ENCODE measurements at places on chromosomes 4 and X. TPM values are rescaled to one million over a fixed set of nuclear protein-coding genes. Genes with fewer than 3 reads are reported as not detected.

GRCh38 chr4:56863441-56864139 is 42.1 kb upstream of the SPINK2 start:
- H3K27me3 ChIP-seq: no peaks in the 10 kb centered on the region
- H3K4me3 ChIP-seq: no peak overlapping the region
- H3K36me3 ChIP-seq: no peaks in the 10 kb centered on the region
- no peak for DNase-seq
- H3K27ac ChIP-seq: no peak overlapping the region

DNA sequence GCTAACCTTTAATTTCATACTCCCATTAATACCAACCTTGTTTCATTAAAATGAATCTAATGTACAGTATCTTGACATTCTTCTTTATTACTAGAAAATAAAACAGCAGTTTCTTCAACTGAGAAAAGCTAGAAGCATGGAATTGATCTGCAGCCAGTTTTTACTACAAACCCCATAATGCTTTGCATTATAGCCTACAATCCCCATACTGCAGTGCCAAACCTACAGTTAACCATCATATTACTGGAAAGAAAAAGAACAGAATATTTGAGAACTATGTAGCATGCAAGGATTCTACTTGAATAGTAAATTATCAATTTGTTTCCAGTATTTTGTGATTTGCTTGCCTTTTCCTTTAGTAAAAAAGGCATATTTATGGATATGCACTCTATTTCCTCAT is 3.2 kb upstream of the IL1RAPL1 start:
- H3K36me3 ChIP-seq: no peaks in the 10 kb centered on the region
- no peak overlapping the region for H3K27ac ChIP-seq
- H3K27me3 ChIP-seq: no peaks in the 10 kb centered on the region
- no peaks in the 10 kb centered on the region for H3K4me1 ChIP-seq
- H3K4me3 ChIP-seq: no peak overlapping the region

GRCh38 chr4:138113819-138114400 is 128.2 kb downstream of the SLC7A11 start:
- no peak overlapping the region for H3K4me3 ChIP-seq
- H3K27me3 ChIP-seq: no peaks in the 10 kb centered on the region
- no peaks in the 10 kb centered on the region for H3K4me1 ChIP-seq
- DNase-seq: no peak

The SUPT20HL1 gene
- total RNA-seq: not detected

- DNase-seq: no peak
- no peak overlapping the region for H3K4me3 ChIP-seq
- no peaks in the 10 kb centered on the region for H3K27me3 ChIP-seq
- no peak overlapping the region for H3K27ac ChIP-seq
- H3K36me3 ChIP-seq: no peaks in the 10 kb centered on the region
These were observed 152.5 kb upstream of the STX18 start for GRCh38 chr4:4694296-4694772.

The FAAH2 gene
- 9.5 TPM for total RNA-seq

DNA sequence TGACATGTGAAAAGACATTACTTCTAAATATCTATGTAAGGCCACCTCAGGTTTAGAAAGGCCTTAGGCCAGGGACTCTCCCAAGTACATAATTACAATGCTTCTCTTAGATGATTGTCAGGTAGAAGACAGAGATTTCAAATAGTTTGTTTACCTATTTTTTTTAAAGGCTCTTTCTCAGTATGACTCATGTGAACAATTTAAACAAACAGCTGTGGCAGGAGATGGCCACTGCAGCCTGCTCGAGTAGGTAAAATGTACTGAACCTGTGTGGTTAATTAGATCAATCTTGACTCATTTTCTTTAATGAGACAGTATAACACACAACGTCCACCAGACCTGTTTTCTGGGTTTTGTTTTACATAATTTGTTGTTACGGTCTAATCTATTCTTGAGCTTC is 50.2 kb downstream of the LEF1 start:
- no peaks in the 10 kb centered on the region for H3K36me3 ChIP-seq
- no peaks in the 10 kb centered on the region for H3K4me1 ChIP-seq
- H3K4me3 ChIP-seq: no peak overlapping the region
- no peaks in the 10 kb centered on the region for H3K27me3 ChIP-seq
- no peak overlapping the region for H3K27ac ChIP-seq
- no peak for DNase-seq

The STARD8 gene
- 8.0 TPM for total RNA-seq

GRCh38 chr4:48640225-48640624 is 139.9 kb downstream of the FRYL start:
- no peak overlapping the region for H3K4me3 ChIP-seq
- H3K27me3 ChIP-seq: no peaks in the 10 kb centered on the region
- H3K27ac ChIP-seq: no peak overlapping the region
- no peaks in the 10 kb centered on the region for H3K36me3 ChIP-seq

DNA sequence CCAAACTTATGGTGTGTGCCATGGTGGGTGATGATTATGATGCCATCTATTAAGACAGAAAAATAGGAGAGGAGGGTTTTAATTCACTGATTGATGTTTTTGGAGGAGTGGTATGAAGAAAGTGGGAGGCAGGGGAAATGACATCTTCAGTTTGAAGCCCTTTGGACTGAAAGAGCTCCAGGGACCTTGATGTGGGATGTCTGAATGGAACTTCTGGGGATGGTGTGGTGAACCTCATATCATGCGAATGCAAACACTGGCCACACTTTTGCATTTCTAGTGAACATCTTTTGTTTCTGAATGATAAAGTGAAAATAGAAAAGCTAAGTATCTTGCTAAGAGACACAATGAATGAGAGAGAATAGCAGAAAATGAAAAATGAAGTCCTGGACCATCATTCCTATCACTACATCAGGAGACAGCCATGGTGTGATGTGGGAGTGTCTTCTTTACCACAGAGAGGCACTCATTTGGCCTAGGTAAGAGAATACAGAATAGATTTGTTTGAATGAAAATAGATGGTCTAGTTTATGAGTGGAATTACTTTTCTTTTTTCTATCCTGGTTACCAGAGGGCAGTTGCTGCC is 123.5 kb downstream of the ZNF827 start:
- no peaks in the 10 kb centered on the region for H3K4me1 ChIP-seq
- H3K36me3 ChIP-seq: no peaks in the 10 kb centered on the region
- no peak overlapping the region for H3K4me3 ChIP-seq
- H3K27ac ChIP-seq: no peak overlapping the region

- no peak for DNase-seq
- H3K27ac ChIP-seq: no peak overlapping the region
- no peaks in the 10 kb centered on the region for H3K4me1 ChIP-seq
These were observed 20.1 kb downstream of the CA5B start for GRCh38 chrX:15758140-15758539.

GRCh38 chr4:120750152-120750525 is 172.4 kb downstream of the PRDM5 start:
- no peaks in the 10 kb centered on the region for H3K4me1 ChIP-seq
- DNase-seq: no peak
- H3K4me3 ChIP-seq: no peak overlapping the region
- H3K27me3 ChIP-seq: no peaks in the 10 kb centered on the region
- H3K27ac ChIP-seq: no peak overlapping the region

DNA sequence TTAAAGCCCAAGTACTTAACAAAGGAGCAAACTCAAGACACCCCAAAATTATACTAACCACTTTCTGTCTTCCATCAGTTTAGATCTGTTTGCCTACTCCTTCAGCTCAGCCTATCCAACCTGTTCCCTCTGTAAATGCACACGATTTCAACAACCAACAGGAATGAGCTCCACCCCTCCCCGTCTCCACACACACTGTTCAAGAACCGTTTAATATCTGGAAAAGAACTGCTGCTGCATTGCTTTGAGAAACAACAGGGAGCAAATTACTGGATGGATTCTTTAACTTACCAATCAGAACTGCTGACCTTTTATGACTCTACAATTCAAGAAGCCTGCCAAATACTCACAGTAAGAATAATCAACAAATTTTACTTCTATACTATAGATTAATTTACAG is 87.0 kb downstream of the FBXW7 start:
- H3K4me3 ChIP-seq: no peak overlapping the region
- no peak for DNase-seq
- H3K36me3 ChIP-seq: no peaks in the 10 kb centered on the region
- no peak overlapping the region for H3K27ac ChIP-seq
- H3K4me1 ChIP-seq: no peaks in the 10 kb centered on the region

- H3K27ac ChIP-seq: no peak overlapping the region
- no peaks in the 10 kb centered on the region for H3K27me3 ChIP-seq
- H3K4me1 ChIP-seq: no peaks in the 10 kb centered on the region
These were observed 232.5 kb upstream of the POF1B start for GRCh38 chrX:85611926-85612325.

DNA sequence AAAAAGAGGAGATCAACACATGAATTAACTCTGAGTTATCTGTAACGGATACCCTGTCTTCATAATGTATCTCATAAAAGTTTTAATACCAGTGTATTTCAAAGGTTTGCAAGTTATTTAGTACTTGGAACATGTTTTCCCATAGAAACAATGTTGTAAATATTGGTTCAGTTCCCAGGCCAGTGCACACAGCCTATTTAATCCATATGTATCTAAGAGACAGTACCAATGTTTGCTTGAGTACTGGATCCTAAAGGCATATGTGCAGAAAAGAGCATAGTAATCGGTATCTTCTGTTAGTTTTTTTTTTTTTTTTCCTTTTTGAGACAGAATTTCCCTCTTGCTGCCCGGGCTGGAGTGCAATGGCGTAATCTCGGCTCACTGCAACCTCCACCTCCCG is 46.1 kb downstream of the SLIT2 start:
- H3K4me3 ChIP-seq: no peak overlapping the region
- H3K27me3 ChIP-seq: no peaks in the 10 kb centered on the region
- no peaks in the 10 kb centered on the region for H3K4me1 ChIP-seq
- H3K27ac ChIP-seq: no peak overlapping the region

DNA sequence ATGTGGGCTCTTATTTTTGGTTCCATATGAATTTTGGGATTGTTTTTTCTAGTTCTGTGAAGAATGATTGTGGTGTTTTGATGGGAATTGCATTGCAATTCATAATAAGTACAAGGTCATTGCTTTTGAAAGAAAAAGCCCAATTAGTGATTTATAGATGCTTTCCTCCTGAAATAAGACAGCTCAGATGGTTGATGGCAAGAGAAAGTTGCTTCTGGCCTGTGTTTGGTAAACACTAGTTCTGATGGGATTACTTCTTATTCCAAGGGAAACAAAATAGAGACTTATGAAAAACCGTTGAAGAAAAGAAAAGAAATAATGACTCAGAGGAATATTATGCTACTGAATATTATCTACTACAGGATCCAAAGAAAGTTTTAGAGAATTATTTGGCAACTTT is 144.9 kb downstream of the SPANXA1 start:
- no peak overlapping the region for H3K27ac ChIP-seq
- DNase-seq: no peak
- H3K4me1 ChIP-seq: no peaks in the 10 kb centered on the region
- no peak overlapping the region for H3K4me3 ChIP-seq
- H3K27me3 ChIP-seq: no peaks in the 10 kb centered on the region

- H3K27ac ChIP-seq: no peak overlapping the region
- no peak overlapping the region for H3K4me3 ChIP-seq
- H3K27me3 ChIP-seq: no peaks in the 10 kb centered on the region
- DNase-seq: no peak
These were observed 380.5 kb downstream of the IDS start for GRCh38 chrX:149124526-149125108.

The TBX22 gene
- total RNA-seq: not detected

GRCh38 chr4:59987289-59987688 is 1212.8 kb upstream of the ADGRL3 start:
- H3K36me3 ChIP-seq: no peaks in the 10 kb centered on the region
- no peaks in the 10 kb centered on the region for H3K27me3 ChIP-seq
- H3K4me3 ChIP-seq: no peak overlapping the region
- H3K27ac ChIP-seq: no peak overlapping the region
- DNase-seq: no peak
- no peaks in the 10 kb centered on the region for H3K4me1 ChIP-seq

The PLP1 gene
- 0.61 TPM for total RNA-seq

The INTU gene
- 1.4 TPM for total RNA-seq

- no peaks in the 10 kb centered on the region for H3K27me3 ChIP-seq
- H3K36me3 ChIP-seq: no peaks in the 10 kb centered on the region
- no peak for DNase-seq
- H3K4me3 ChIP-seq: no peak overlapping the region
These were observed 100.5 kb downstream of the PHKA2 start for GRCh38 chrX:18883234-18883960.

The STIM2 gene
- 9.3 TPM for total RNA-seq

The ANXA3 gene
- 0.95 TPM for total RNA-seq

- H3K36me3 ChIP-seq: no peaks in the 10 kb centered on the region
- no peaks in the 10 kb centered on the region for H3K4me1 ChIP-seq
- no peak overlapping the region for H3K4me3 ChIP-seq
- H3K27ac ChIP-seq: no peak overlapping the region
- no peaks in the 10 kb centered on the region for H3K27me3 ChIP-seq
- DNase-seq: no peak
These were observed 31.4 kb downstream of the DOK7 start for GRCh38 chr4:3494462-3494871.

GRCh38 chrX:71652405-71652804 is 14.9 kb upstream of the LOC101059915 start:
- no peaks in the 10 kb centered on the region for H3K36me3 ChIP-seq
- H3K4me1 ChIP-seq: no peaks in the 10 kb centered on the region
- H3K27ac ChIP-seq: no peak overlapping the region
- DNase-seq: no peak
- no peak overlapping the region for H3K4me3 ChIP-seq
- no peaks in the 10 kb centered on the region for H3K27me3 ChIP-seq

GRCh38 chr4:122525865-122526264 is 69.3 kb upstream of the IL2 start:
- peaks cover 4% of the 10 kb centered on the region for H3K27me3 ChIP-seq
- DNase-seq: no peak
- no peaks in the 10 kb centered on the region for H3K4me1 ChIP-seq
- no peak overlapping the region for H3K27ac ChIP-seq
- no peak overlapping the region for H3K4me3 ChIP-seq

DNA sequence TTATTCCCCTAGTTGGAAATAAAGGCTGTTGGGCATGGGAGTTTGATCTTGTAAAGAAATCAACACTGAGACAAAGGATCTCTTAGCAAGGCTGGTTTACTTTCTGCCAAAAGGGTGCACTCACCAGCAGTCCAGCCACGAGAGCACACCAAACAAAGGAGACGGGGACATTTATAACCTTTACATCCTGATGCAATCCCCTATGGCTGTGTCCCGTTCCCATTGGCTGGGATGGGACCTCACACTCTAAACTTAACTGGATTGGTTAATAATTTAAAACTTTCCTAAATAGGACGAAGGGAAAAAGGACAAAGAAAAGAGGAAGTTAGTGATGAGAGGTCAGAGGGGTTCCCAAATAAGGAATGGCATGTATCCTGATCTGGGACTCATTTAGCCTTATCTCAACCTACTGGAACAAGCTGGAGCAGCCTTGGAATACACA is 17.9 kb downstream of the METAP1 start:
- H3K27me3 ChIP-seq: no peaks in the 10 kb centered on the region
- H3K4me1 ChIP-seq: no peaks in the 10 kb centered on the region
- DNase-seq: no peak
- H3K36me3 ChIP-seq: no peaks in the 10 kb centered on the region

The GPC4 gene
- 2.0 TPM for total RNA-seq

The AWAT1 gene
- not detected for total RNA-seq

The PDLIM5 gene
- total RNA-seq: 135 TPM

The DUX4 gene
- not detected for total RNA-seq

The VEGFD gene
- total RNA-seq: 0.22 TPM

- H3K4me3 ChIP-seq: no peak overlapping the region
- H3K27me3 ChIP-seq: no peaks in the 10 kb centered on the region
- no peak for DNase-seq
- no peaks in the 10 kb centered on the region for H3K36me3 ChIP-seq
- no peak overlapping the region for H3K27ac ChIP-seq
These were observed 169.8 kb downstream of the NHS start for GRCh38 chrX:17544821-17545220.

The TMPRSS11F gene
- not detected for total RNA-seq

The RCHY1 gene
- total RNA-seq: 14.5 TPM

- no peak overlapping the region for H3K27ac ChIP-seq
- H3K4me3 ChIP-seq: no peak overlapping the region
- no peaks in the 10 kb centered on the region for H3K4me1 ChIP-seq
- no peak for DNase-seq
These were observed 219.5 kb downstream of the SPCS3 start for GRCh38 chr4:176539091-176539784.

All from right lobe of liver (tissue), 6 donors.